Frontal cortex (tissue), 4 donors: ENCODE measurements at places on chromosomes 1 and 21. TPM values are rescaled to one million over a fixed set of nuclear protein-coding genes. Genes with fewer than 3 reads are reported as not detected.

Gene INSRR
- under 0.01 TPM for total RNA-seq

Gene C1orf87
- total RNA-seq: not detected

Gene USH2A
- under 0.01 TPM for total RNA-seq

Gene DAB1
- 35.9 TPM for total RNA-seq

Gene SLC35A3
- total RNA-seq: 31.8 TPM

Gene MFSD2A
- 15.5 TPM for total RNA-seq

Gene NOTCH2
- total RNA-seq: 21.2 TPM

Gene S100B
- total RNA-seq: 6.1 TPM

Gene KRTAP7-1
- total RNA-seq: not detected

Gene SELL
- total RNA-seq: 0.82 TPM

Gene CHIA
- total RNA-seq: not detected

Gene PIGP
- total RNA-seq: 5.7 TPM

Gene LCE3D
- total RNA-seq: not detected

Gene FMO5
- total RNA-seq: 0.41 TPM

Gene WDR64
- not detected for total RNA-seq

Gene BNIPL
- total RNA-seq: under 0.01 TPM

Gene SPRTN
- total RNA-seq: 14.3 TPM

Gene CNR2
- not detected for total RNA-seq

Gene TRMT1L
- 23.6 TPM for total RNA-seq

Gene RPL5
- total RNA-seq: 2,066 TPM

Gene ANKRD65
- total RNA-seq: 1.2 TPM

Gene FCRL4
- not detected for total RNA-seq

Gene PDZK1
- 0.82 TPM for total RNA-seq

Gene UMODL1
- not detected for total RNA-seq

Gene C1QTNF12
- not detected for total RNA-seq

Gene TMEM269
- total RNA-seq: 0.41 TPM

Gene RNASEL
- 4.1 TPM for total RNA-seq

Gene PCSK9
- total RNA-seq: 4.1 TPM

Gene GRIK3
- total RNA-seq: 30.2 TPM

Gene C1QA
- 8.6 TPM for total RNA-seq
